ENCODE measurements at places on chromosomes 1 and 21.

- DNase-seq = no peak
Observed at GRCh38 chr1:7552402-7552801, 218.7 kb upstream of the VAMP3 start.

- DNase-seq = no peak
Observed at GRCh38 chr21:45990741-45991605, 9.4 kb downstream of the COL6A1 start.

DNA sequence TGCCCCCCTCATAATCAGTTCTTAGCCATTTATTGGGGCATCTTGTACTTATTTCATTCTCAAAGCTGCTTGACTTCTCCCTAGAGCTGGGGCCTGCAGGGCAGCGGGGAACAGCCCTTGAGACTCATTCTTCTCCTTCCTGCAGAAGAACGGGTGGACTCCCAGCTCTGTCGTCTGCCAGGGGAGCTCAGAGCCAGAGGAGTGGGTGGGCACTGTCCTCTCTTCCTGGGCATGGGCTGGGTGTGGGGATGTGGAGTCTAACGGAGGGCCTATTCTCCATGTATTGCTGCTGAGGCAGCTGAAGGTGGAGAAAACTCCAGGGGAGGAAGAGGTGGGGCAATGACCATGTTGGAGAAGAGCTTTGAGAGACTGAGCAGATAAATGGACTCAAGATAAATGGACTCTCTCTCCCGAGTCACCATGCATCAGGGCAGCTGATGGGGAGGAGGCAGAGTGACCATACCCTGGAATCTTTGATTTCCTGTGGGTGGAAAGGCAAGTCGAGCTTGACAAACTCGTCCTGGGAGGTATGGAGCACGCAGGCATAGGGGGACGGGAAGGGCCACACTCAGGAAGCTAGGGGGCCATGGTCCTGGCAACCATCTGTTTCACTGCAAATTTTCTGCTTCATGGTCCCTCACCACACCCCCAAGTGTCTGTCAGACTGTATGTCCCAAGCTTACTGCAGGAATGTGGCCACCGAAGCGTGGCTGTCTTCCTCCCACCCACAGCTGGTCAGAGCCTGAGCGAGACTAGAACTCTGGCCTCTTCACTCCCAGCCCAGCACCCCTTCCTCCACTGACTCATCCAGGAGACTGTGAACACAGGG, 56.9 kb upstream of the ATP2B4 start:
- DNase-seq = no peak

GRCh38 chr1:94955767-94956632, 29.1 kb upstream of the CNN3 start:
- no peak for DNase-seq

DNA sequence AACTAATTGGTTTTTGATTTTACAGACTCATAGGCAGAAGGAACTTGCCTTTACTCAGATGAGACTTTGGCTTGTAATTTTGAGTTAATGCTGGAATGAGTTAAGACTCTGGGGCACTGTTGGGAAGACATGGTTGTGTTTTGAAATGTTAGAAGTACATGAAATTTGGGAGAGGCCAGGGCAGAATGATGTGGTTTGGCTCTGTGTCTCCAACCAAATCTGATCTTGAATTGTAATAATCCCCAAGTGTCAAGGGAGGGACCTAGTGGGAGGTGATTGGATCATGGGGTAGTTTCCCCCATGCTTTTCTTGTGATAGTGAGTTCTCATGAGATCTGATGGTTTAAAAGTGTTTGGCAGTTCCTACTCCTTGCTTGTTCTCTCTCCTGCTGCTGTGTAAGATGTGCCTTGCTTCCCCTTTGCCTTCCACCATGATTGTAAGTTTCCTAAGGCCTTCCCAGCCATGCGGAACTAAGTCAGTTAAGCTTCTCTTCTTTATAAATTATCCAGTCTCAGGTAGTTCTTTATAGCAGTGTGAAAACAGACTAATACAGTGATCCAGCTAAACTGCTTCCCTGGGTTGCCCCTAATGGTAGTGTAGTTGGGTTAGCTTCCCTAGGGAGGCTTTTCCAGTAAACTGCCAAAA, 10.2 kb downstream of the CPT2 start:
- no peak for DNase-seq

GRCh38 chr1:155241841-155242264, 13.4 kb downstream of the ENTREP3 start:
- no peak for DNase-seq

DNA sequence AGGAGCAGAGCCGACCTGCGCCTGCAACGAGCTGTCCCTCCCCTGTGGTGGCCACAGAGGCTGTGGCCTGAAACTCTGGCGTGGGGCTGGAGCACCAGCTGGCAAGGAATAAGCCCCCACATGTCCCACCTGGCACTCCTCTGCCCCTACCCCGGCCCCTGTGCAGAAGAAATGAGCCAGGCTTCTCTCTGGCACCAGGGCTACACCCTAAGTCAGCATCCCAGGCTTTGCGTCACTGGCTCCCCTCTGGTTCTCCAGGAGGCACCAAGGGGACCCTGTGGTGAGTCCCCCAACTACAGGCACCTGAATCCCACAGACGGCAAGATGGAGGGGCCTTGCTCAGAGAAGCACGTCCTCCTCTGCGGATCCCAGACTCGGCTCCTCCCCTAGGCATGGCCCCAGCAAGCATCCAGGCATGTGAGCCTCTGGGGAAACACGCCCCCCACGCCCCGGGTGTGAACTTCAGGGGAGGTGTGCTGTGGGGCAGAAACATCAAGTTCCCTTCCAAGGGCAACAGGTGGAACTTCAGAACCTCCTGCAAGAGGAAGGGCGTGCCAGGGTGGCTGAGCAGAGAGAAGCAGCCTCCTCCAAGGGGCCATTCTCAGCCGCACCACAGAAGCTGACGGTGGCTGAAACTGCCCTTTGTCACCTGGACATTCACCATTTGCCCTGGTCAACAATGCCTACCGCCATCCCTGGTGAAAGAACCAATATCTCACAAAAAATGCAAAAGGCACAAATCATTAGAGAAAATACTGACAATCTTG, 2.9 kb downstream of the KRTAP10-7 start:
- DNase-seq = no peak

DNA sequence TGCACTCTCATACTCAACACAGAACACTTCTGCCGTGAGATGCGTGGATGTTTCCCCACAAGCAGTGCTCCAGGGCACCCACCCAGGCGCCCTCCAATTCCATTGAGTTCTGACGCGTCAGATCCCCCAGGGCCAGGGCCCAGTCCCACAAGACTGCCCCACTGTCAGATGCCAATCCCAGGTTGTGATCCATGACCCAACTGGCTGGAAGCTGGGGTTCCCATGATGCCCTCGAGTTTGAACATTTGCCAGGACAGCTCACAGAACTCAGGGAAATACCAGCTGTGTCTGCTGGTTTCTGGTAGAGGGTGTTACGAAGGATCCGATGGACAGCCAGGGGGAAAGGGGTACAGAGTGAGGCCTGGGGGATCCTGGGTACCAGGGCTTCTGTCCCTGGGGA, 58.4 kb downstream of the AGPAT3 start:
- no peak for DNase-seq

DNA sequence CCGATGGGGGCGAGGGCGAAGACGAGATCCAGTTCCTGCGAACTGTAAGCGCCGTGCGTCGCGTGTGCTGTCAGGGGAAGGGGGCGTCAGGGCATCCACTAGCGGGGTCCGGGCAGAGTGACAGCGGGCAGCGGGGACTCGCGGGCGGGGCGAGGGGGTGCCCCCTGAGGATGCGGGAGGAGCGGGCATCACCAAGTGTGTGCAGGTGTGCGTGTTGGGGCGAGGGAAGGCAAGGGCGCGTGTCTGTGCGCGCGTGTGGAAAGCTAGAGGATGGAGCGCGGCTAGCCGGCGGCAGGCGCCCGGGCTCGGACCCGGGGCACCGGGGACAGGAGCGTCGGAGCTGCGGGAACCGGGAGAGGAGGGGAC, 525 bp downstream of the RYR2 start:
- no peak for DNase-seq

DNA sequence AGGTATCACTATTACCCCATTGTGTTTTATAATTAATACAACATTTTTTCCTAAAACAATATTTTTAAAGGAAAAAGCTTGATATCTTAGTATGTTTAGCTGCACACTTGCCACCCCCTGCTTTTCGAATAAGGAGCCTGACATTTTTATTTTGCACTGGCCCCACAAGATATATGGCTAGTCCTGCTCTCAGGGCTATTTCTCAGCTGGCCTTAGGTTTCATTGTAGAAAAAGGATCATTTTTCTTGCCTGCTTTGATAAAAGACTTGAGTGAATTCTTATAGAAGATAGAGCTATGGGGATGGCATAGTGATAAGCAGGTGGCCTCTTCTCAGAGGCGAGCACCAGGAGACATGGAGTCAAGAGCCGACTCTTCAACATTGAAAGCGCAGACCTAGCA, 167.0 kb downstream of the FAM78B start:
- DNase-seq = no peak

GRCh38 chr1:153790313-153790965, 15.2 kb downstream of the SLC27A3 start:
- DNase-seq = peak; percentile 76

DNA sequence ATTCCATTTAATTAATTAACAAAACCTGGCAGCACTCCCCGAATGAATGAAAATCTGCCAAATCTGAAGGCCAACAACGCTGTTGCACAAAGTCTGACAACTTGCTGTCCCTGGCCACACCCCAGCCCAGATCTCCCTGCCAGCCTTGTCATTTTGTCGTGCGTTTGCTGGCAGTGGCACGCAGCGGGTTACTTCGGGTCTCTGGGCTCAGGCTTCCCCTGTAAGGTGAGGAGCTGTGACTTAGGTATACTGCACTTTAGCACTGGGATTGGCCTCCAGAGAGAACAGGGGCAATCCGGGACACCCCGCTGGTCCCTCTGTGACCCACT, 34.3 kb upstream of the SIM2 start:
- DNase-seq = no peak

All from DMS153 (cell line).